Inflammatory macrophage (primary cell): ENCODE measurements at places on chromosomes 7 and 10.

- no peak for DNase-seq
Measured at GRCh38 chr7:89103564-89103963, 308.0 kb upstream of the TEX47 start.

DNA sequence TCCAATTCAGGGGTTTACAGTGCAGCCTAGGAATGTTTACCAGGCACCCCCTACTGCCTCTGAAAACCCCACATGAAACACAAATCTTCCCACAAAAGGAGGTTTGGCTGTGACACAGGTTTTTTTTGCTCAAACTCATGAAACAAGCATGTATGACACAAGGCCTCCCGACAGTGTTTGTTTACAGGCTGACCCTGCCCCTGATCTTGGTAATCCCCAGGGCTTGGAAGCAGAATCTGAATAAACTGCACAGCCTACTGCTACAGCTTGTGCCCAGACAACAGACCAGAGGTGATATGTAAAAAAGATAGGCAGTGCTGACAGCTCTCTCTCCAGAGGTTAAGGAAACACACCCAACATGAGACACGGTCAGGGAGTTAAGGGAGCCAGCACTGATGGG lies 184.2 kb downstream of the KMT2E start:
- no peak for DNase-seq

DNA sequence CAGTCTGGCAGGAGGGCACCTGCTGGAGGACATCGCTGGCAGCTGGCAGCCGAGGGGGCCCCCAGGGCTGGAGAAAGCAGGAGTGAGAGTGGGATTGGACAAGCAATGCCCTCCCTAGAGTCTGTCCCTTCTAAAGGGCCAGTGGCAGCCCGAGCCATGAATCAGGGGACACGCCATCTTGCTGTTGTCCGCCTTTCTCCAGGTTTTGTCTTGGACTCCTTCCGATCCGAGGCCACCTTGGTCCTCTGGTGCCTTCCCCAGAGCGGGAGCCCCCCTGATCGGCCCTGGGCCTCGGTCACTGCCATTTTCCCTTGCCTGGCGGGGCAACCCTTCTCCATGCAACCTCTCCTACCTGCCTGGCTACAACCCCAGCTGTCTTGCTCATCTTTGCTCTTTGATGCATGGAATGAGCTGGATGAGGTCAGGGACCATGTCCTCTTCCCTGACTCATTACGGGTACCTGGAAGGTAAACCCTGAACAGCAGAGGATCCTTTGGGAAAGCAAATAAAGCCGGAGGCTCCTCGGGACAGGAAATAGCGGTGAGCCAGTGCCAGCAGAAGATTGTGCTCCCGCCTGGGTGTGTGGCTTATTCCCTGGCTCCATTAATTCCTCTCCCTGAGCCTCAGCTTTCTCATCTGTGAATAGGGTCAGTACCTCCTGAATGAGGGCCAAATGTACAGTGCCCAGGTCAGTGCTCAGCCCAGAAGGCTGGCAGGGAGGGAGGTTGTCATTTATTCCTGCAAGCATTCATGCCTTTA lies 112.0 kb downstream of the GRK5 start:
- no peak for DNase-seq

DNA sequence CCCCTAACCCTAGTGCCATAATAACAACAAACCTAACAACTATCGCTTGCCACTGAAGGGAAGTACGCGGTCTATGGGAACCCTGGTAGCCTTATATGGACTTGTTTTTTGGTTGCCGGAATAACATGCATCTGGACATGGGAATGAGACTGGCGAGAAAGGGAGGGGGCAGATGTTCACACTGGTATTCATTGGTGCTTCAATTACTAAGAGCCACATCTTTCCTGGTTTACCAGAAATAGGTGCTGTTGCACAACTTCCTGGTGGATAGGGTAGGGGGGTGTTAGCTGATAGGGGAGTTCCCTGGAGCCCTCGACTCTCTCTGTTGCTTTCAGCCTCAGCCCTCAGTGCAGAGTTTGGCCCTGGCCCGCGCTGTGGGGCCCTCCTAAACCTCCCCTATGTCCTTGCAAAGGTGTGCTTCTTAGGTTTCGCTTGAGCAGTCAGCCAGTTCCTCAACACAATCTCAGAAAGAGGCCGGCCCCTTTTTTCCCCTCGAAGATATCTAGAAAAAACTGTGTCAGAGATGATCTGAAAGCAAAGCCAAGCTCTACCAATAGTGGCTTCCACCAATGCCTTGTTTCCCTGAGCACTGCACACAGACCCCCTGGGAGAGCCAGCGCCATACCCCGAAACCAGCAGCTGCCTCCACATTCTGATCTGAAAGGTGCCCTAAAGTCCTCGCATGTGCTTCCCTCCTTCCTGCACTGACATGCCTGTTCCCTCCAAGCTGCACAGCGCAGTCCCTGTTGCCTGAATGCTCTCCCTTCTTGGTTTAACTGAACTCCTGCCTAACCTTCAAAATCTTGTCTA lies 13.5 kb downstream of the TBXAS1 start:
- no peak for DNase-seq

- DNase-seq, result no peak
Measured at GRCh38 chr7:469563-469961, 50.1 kb downstream of the PDGFA start.

DNA sequence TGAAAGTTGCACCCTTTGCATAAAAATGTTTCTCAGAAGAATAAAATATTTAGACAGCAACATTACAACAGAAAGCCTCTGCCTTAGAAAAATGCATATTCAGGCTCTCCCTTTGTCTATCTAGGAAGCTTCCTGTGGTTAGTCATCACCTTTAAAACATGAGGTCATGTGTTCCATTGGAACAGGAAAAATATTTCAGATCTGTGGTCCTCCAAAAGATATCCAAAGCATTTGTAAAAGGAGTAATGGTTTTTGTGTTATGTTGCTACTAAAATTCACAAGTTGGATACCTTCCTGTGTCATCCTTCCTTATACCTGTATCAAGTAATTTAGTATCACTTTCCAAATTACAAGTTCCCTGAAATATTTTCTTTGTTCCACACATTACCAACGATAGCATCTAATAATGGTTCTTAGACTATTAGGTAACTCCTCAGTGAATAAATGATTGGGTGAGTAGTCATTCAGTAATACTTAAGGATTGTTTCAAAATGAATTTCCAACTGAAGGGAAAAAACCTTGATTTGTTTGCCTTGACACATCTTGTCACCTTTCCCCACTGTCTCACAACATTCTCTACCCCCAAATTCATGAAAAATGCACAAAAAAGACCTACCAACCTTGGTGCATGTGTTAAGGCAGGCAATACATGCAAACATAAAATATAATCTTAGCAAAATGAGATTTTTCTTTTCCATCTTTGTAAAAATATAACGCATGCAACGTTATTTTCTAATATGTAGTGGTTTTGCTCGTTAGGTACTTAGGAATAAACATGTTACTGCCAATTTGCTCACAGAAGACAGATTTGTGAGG lies 19.7 kb upstream of the RHOBTB1 start:
- DNase-seq, result no peak

GRCh38 chr7:50658696-50659095 lies 93.5 kb upstream of the DDC start:
- no peak for DNase-seq

- no peak for DNase-seq
Measured at GRCh38 chr7:135508883-135509588, 866 bp downstream of the CNOT4 start.

DNA sequence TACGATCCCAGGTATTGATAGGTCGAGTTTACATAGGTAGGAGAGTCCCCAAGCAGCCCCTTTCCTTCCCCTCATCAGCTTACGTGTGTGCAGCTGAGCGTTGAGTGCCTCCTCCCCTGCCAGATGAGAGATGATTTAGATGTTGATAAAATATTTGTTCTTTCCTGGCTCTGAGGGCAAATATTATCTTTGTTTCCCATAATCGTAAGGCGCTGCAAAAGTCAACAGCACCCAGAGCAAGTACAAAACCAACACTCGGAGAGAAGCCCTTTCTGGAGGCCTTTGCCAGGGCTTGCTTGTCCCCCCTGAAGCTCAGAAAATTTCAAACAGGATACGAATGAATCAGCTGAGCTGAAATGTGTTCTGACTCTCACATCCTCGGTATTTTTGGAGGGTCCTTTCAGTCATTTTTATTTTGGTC lies 683.2 kb downstream of the LRMDA start:
- no peak for DNase-seq

DNA sequence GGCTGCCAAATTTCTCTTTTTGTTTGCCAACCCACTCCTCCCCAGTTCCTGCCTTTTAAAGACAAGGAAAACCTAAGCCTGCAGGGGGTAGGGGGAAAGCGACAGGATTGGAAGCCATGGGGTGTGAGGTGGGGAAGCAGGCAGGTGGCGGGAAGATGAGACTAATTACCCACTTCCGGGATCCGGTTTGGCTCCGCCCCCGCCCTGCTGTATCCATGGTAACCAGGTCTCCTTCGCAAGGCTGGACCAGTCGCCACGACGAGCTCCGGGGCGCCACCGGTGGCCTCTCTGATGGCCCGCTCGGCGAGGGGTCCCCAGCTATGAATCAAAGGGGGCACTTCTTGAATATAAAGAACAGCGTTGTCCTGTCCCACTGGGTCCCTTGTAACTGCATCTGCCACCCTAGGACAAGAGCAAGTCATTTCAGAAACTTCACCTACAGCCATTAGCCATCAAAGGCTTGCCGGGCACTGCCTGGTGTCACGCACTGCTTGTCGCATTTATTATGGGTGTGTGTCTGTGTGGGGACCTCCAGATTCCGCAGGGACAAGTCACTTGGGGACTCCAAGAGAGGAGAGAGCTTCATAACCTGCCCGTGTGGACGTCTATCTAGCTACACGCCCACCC lies 55.4 kb upstream of the LMTK2 start:
- DNase-seq, result no peak

- DNase-seq, result no peak
Measured at GRCh38 chr7:55377162-55377817, 12.2 kb downstream of the LANCL2 start.

GRCh38 chr10:124894569-124895215 lies 47.2 kb upstream of the ZRANB1 start:
- DNase-seq, result no peak

- DNase-seq, result no peak
Measured at GRCh38 chr7:81268551-81268950, 349.7 kb upstream of the SEMA3C start.

DNA sequence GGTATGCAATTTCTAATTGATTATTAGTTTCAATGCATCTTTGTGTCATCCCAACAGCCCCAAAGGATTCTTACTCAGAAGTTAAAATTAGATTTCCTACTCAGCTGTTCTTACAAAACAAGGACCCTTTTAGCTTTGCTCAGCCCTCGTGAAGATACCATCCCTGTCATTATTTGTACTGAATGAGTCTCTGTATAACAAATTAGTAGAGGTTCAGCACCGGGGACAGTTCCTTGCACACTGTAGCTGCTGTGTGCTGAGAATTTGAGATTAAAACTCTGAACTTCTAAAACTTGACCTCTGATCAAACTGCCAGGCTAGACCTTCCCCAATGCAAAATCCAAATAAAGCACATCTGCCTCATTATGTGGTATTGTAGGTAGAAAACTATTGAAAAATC lies 299.1 kb downstream of the LHFPL3 start:
- peak; percentile 23 for DNase-seq

- DNase-seq, result peak; percentile 22
Measured at GRCh38 chr10:34397324-34397723, 417.8 kb downstream of the PARD3 start.

DNA sequence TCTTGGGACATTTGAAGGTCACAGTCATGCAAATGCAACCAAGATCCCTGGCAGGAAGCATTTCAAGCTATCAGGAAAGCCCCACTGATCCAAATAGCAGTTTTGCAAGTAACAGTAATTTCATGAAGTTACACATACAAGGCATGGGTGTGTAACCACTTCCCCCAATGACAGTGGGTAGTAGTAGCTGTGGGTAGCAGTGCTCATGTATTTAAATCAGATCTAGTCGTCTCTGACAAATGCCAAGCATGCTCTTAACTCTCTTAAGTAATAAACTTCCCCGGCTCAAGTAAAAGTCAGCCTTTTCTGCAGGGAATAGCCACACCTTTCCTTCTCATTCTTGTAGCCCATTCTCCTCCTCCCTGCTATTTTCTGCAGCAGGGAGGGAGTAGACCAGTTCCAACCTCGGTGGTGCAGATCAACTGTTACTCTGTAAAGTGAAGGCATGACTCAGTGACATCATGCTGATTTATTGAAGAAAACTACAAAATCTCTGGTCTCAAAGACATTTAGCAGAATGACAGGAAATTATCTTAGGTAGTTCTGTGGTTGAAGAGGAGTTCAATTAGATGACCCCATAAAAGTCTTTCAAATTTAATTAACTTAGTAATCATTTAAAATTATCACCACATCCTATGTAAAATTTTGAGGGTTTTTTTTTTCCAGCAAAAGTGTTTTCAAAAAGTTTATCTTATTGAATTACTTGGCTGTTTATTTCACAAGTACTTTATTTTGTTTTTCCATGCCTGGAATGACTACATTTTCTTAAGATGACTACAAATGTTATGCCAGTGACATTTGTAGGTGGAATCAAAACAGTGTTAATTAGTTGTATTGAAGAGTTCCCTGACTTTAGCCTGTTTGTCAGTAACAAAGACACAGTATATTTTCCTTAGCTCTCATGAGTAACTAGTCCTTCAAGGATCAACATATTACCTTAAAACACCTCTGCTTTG lies 568.3 kb downstream of the INHBA start:
- peak; percentile 87 for DNase-seq

DNA sequence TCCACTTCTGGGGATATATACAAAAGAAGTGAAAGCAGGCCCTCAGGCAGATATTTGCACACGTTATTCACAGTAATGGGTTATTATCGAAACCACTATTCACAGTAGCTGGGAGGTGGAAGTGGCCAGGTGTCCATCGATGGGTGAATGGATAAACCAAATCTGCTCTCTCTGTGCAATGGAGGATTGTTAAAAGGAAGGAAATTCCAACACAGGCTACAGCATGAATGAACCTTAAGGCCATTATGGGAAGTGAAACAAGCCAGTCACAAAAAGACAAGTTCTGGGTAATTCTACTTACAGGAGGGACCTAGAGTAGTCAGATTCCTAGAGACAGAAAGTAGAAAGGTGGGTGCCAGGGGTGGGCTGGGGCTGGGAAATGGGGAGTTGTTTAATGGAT lies 48.5 kb upstream of the BHLHA15 start:
- DNase-seq, result peak; percentile 36

DNA sequence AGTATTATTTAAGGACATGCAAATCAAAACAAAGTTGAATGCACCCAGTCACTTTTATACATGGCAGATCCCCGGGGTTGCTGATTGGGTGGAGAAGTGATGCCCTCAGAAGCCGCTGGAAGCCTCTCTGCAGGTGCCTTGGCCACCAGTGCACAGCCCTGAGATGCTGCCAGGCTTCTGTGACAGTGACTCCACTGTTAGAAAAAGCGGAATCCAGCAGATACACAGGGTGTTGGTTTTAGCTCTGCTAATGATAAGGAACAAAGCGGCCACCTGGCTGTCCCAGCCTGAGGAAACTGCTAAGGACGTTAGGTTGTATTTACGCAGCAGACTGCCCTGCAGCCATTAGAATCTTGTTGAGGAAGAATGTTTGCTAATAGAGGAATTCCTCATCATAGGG lies 47.5 kb downstream of the JAKMIP3 start:
- DNase-seq, result no peak

- DNase-seq, result no peak
Measured at GRCh38 chr7:16914771-16915170, 33.0 kb upstream of the AGR3 start.
